Stomach (tissue), 19 donors: ENCODE measurements at places on chromosomes 4 and X. TPM values are rescaled to one million over a fixed set of nuclear protein-coding genes. Genes with fewer than 3 reads are reported as not detected.

UNC5C gene
- 6.5 TPM for total RNA-seq

ZCCHC13 gene
- not detected for total RNA-seq

TEX13B gene
- total RNA-seq, result not detected

ENOPH1 gene
- total RNA-seq, result 13.8 TPM

- no peak for DNase-seq
Measured at GRCh38 chr4:55615008-55615407, 21.1 kb downstream of the NMU start.

- DNase-seq, result no peak
Measured at GRCh38 chr4:924107-925096, 7.7 kb downstream of the GAK start.

GRCh38 chrX:18288716-18289115, 65.8 kb downstream of the SCML2 start:
- no peak for DNase-seq

- no peak for DNase-seq
Measured at GRCh38 chrX:111086591-111087006, 9.4 kb upstream of the PAK3 start.

- DNase-seq, result no peak
Measured at GRCh38 chr4:90951037-90951436, 823.8 kb downstream of the CCSER1 start.

DNA sequence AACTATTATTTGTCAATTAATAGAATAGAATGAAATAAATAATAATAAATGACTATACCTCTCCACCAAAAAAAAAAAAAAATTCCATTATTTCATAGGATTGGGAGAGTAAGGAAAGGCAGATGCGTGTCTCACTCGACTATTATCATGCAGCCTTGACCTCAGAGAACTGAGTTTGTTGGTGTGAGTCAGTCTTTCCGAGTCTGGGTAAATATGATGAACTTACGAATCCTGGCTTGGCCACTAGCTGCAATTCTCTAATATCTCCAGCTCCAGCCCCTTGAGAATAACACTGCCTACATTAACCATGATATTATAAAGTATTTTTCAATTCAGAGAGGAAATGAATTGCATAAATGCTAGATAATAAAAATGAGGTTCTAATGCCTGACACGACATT, 46.6 kb upstream of the DHX15 start:
- no peak for DNase-seq

DNA sequence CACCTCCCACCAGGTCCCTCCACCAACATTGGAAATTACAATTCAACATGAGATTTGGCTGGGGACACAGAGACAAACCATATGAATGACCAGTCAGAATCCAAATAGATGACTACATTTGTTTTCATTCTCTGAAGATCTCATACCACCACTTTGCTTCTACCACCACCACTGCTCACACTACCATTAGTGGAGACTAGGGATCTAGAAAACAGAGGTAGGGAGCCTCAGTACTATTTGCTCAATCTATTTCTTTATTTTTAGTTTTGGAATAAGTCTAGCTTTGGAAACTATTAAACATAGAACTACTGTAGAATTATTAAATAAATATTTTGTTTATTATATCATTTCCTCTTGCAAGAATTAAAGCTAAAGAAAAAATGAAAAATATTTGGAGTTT, 727.9 kb downstream of the CCSER1 start:
- DNase-seq, result no peak

DNA sequence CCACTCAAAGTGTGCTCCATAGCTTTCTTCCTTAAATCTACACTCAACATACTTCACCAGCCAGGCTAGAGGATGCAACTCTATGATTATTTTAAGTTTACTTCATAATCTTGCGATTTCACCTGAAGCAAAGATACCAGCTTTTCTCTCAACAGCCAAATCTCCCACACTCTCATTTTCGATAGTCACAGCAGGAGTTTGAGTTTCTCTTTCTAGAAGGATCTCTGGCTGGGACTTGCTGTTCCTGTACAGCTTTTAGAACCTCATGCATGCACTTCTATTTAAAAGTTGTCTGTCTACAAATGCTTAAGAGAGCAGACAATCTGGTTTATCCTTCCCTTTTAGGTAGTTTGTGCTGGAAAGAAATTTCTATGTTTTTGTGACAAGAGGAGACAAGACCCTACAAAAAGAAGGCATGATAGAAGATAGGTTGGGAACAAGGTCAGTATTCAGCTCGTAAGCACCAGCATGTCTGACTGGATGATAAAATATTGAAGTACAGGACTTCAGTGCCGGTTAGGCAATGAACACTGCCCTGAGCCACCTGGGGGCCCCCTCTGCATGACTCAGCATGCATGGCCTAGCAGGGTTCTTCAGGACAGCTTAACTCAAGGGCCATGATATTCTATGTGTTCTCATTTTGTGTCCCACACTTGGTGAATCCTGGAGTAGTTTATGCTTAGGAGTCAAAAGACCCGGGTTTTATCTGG, 65.6 kb downstream of the ATXN3L start:
- DNase-seq, result peak; percentile 55

- DNase-seq, result no peak
Measured at GRCh38 chrX:39678914-39679313, 418.8 kb downstream of the BCOR start.

- no peak for DNase-seq
Measured at GRCh38 chrX:53421125-53421524, 1.3 kb downstream of the SMC1A start.

GRCh38 chr4:74555231-74555630, 110.3 kb downstream of the AREG start:
- no peak for DNase-seq

DNA sequence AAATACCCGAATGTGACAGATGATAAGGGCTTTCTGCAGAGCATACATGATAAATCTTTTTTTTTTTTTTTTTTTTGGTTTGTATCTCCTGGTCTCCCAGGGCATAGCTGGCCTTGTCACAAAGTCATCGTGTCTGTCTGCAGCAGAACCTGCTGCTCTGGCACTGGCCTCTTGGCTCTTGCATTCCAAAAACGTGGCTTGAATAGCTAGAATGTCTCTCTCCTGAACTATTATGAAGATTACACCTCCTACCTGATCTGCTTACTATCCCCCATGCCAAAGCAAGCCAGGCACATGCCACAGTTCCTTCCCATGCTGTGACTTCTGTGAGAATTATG, 50.4 kb upstream of the SCRG1 start:
- no peak for DNase-seq

- DNase-seq, result no peak
Measured at GRCh38 chr4:98612318-98613250, 45.8 kb downstream of the TSPAN5 start.
